Chondrocyte (in vitro differentiated cells): ENCODE measurements at places on chromosomes 1 and 21. TPM values are rescaled to one million over a fixed set of nuclear protein-coding genes. Genes with fewer than 3 reads are reported as not detected.

DNA sequence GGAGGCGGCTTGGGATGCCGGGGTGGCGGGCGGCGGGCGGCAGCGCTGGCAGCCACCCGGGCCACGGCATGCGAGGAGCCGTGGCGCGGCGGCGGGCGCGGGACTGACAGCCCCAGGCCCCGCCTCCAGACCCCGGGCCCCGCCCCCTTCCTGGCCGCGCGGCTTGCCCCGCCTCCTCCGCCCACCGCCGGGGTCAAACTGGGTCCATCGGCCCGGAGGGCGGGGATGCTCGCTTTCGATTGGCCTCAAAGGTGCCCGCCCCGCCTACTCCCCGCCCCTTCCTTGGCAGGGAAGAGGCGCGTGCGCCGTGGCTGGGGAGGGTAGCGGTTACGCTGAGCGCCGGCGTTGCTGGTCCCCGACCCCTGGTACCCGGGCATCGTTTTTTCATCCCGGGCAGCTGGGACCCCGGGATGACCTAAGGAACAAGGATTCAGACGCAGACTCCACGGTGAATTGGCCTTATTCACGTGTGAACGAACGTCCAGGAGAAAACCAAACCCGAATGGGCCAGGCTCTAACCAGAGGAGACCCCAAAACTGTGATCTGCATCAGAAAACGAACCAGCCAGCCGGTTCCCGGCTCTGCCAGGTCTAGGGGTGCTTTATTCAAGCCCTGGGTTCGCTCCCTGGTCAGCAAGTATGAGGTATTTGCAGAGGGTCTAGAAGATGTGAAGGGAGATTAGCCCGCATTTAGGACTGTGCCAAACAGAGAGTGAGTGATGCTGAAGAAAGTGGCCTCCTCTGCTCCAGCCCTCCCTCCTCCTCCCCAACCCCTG lies 117.2 kb upstream of the GUCA2B start:
- DNase-seq: peak; percentile 95

- DNase-seq: no peak
Observed at GRCh38 chr1:67789551-67789950, 43.7 kb downstream of the GNG12 start.

The ADAMTSL4 gene
- 3.6 to 5.7 TPM (median 5.1 TPM) in 3 replicates for total RNA-seq

The EPHA10 gene
- 0.37 TPM in 1 of 3 replicates, not detected in the others for total RNA-seq

The KCNT2 gene
- 11.9 to 15.9 TPM (median 13.4 TPM) in 3 replicates for total RNA-seq
